ENCODE measurements at places on chromosomes 13 and 19.

DNA sequence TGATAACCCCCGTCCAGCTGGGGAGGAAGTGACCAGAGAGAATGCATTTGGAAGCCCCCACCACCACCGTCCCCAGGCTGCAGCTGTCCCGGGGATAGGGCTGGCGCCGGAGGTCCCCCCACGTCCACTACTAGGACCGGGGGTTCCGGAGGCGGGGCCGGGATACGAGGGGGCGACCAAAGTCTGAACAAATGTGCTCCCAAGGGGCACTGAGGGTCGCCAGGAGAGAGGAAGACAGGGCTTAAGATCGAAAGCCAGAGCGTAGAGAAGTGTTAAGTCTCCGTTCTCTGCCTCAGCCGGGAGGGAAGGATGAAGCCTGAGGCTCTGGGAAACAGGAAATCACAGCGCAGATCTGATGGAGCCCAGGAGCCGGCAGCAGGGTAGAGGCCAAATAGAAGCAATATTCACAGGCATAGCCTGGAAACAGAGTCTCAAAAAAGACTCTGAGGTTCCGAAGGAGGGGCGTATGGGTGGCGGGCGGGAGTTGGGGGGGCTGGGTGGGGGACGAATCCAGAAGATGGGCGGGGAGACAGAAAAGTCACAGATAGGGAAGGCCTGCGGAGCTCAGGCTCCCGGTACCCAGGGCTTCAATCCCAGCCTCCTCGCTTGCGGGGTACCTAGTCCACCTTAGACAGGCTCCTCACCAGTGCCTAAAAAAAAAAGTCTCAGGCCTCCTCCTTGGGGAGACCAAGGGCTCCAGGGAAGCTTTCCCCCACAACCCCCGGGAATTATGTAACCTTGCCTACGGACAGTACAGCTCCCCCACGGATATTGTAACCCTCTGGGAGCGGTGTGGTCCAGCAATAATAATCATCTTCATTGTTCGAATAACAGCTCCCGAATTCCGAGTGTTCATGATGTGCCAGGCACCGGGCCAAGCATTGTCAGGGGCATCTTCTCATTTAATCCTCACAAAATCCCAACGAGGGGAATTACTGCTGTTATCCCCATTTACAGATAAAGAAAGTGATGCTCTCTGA, 1.1 kb upstream of the ERF start:
- peak; percentile 41 for DNase-seq

DNA sequence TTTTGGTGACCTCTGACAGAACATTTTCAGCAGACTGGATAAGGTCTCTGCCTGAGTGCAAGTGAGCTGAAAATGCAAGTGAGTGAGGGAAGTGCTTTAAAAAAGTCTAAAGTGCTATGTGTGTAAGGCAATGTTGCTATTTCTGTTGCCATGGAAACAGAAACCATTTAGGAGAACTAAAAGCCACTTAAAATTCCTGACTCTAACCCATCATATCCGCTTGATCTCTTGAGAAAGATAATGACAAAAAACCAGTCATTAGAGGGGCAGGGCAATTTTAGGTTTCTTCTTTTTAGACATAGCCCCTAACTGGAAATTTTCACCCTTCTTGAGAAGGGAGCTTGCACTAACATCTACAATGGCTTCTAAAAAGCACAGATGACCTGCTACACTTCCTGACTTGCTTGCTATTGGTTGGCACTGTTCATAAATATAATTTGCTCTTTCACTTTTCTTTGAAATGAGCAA, at the start of gene CYSLTR2:
Gene CYSLTR2, plus strand, starts transcription at position 458 of the 468 bp plus-strand sequence. CDS start 52,889 bp downstream, outside the sequence.
- no peak for DNase-seq

GRCh38 chr19:46764817-46765291, 18.6 kb upstream of the STRN4 start:
- no peak for DNase-seq

- DNase-seq = no peak
These were observed 12.8 kb upstream of the DOCK9 start for GRCh38 chr13:98990701-98991100.

DNA sequence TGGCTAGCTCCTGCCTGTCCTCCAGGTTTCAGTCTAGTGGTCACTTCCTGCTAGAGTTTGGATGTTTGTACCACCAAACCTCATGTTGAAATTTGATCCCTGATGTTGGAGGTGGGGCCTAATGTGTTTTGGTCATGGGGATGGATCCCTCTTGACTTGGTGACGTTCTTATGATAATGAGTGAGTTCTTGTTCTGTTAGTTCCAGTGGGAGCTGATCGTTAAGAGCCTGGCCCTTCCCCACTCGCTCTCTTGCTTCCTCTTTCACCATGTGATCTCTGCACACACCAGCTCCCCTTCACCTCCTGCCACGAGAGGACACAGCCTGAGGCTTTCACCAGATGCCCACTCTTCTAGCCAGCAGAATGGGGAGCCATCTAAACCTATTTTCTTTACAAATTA, 86.8 kb upstream of the SCEL start:
- no peak for DNase-seq

GRCh38 chr13:98216135-98216565, 39.1 kb upstream of the RNF113B start:
- DNase-seq = peak; percentile 30

DNA sequence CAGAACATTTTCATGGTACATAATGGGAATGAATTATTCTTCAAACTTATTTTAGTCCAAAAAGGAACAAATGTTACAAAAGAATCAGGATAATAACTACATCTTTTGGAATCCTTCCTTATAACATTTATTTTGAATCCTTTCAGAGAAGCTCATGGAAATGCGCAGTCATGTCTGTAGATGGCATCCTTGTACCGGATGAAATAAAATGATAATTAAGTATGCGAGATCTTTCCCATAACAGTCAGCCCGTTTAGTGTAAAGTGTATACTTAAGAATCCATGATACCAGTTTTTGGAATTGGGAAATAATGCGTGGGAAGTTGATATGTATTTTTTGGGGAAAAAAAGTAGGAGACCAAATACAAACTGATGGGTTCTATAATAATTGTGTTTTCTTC, 418.8 kb downstream of the GPC5 start:
- DNase-seq = peak; percentile 45

GRCh38 chr19:8477889-8478288, 24.6 kb downstream of the PRAM1 start:
- no peak for DNase-seq

GRCh38 chr13:112956571-112957294, 12.3 kb upstream of the MCF2L start:
- DNase-seq = no peak

- no peak for DNase-seq
These were observed 29.0 kb upstream of the C13orf46 start for GRCh38 chr13:114002771-114003321.

GRCh38 chr13:49629196-49629938, 1.1 kb downstream of the ARL11 start:
- no peak for DNase-seq

GRCh38 chr13:66887088-66887487, 343.0 kb downstream of the PCDH9 start:
- DNase-seq = peak; percentile 83

DNA sequence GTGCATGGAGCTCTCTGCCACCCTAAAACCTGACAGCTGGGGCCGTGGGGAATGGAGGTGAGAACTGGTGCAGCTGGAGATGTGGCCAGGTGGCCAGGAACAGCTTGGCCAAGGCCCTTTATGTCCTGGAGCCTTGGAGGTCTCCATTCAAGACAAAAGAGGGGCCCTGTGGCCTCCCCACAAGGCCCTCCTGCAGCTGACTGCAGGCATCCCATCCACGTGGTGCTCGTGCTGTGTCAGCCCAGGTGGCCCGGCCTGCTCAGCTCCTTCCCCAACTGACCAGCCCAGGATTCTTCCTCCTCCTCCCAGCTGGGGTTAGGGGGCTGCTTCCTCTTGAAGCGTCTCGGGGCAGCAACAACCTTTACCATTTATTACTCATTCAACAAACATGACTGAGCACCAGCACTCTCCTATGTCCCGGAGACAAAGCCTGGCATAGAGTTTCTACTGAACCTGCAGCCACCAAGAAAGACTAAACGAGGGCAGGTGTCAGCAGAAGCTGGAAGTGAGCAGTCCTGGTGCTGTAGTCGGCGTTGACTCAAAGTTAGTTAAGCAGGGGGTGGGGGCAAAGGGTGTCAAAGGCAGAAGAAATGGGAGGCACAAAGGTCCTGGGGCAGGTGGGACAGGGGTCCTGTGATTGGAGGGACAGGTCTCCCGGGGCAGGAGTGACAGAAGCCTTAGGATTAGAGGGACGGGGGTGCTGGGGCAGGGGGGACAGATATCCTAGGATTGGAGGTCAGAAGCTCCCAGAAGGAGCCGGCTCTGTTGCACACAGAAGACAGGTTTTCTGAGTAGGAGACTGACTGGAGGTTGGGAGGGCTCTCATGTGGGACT, 23.3 kb upstream of the C13orf46 start:
- DNase-seq = no peak

DNA sequence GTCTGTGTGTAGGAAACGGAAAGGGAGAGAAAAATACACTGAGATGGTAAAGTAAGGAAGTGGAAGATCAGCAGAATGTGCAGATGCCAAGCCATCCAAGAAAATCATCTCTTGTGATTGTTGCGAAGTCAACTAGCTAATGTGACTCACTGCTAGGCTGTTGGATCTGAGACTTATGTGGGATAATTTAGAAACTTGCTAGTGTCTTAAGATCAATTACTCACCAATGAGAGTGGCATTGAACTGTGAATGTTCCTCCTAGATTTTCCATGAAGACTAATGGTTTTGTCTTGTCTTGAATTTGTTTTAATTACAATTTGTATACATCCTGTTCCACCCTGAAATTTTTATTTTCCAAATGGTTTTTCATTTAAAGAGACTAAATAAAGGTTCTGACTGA, 771.6 kb downstream of the EFNB2 start:
- no peak for DNase-seq

DNA sequence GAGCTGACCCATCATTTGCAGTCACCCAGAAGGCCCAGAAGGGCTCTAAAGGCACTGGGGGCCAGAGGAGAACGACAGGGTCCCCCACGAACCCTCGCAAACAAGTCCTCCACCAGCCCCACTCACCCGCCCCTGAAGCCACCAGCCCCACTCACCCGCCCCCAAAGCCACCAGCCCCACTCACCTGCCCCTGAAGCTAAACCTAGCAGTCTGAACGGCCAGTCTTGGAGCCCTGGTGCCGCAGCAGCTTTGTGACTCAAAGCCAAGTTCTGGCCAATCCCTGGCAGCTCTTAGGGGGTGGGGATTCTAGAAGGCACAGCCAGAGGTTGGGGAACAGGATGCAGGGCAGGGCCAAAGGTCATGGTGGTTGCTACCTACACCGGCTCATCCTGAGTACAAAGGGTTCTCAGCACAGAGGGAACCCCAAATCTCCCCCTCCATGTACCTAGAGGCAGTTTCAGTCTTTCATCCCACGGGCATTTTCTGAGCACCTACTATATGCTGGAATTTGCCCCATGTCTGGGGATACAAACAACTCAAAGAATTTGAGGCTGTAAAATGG, at the start of gene IQCN:
Gene IQCN, minus strand, starts transcription at position 234 of the 562 bp plus-strand sequence. CDS start 4,974 bp downstream, outside the sequence.
- DNase-seq = no peak

DNA sequence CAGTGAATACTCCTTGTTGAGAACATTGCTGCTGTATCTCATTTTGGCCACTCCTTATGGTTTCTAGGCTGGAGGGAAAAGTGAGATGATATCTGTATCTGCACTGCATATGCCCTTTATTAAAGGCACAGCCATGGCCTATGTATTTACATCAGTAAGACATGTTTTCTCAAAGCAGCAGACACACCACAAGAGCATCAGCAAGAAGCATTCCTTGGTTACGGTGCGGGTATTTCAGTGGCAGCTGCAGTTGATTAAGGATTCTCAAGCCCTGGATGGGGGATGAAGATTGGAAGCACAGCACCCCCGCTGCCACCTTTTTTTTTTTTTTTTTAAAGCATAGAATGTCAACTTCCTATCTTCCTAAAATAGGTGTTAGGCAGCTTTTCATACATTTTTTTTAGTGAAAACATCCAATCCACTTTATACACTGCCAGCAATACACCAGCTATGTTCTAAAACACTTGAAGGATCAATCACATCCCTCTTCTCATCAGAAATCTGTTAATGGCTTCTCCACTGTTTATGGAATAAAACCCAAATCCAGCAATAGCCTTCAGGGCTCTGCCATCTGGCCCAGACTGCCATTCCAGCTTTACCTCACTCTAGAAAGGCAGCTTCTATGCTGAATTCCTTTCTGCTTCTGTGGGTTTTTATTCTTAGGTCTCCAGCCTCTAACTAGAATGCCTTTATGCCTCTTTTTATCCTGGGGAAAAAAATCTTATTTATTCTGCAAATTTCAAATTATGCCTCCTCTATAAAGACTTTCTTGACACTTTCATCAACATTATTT, 331.0 kb downstream of the DNAJC15 start:
- DNase-seq = peak; percentile 16

- DNase-seq = peak; percentile 49
These were observed at the start of gene SHISA2 for GRCh38 chr13:26051657-26052311. Gene SHISA2, minus strand, starts transcription at chr13:26052016. Its CDS starts 1,041 bp downstream, at chr13:26050975.

DNA sequence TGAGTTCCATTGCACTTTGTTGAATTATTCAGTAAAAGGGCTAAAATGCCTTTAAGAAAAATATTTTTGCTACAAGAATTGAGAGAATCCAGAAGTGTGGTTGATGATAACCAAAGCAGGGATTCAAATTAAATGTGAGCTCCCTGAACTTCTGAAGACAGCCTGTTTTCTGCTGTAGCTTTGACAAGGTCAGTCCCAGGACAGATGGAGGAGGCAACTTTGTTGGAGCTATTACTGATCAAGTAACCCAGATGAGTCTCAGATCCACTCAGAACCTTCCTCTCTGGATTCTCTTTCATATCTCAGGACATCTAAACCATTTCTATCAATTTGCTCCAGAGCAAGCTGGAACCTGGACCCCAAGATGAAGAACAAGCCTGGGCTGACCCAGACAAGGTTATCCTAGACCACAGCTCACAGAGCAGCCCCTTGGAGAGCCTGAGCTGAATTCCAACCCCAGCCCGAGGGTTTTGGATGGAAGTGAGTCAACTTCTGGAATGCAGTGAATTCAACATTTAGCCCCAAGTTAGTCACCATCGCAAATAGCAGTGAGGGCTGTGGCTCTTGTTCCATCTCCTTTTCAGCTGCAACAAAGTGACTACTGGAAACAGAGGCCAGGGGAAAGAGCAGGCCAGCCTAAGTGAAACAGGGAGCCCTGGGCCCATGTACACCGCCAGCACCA, 137.8 kb upstream of the TSC22D1 start:
- no peak for DNase-seq

DNA sequence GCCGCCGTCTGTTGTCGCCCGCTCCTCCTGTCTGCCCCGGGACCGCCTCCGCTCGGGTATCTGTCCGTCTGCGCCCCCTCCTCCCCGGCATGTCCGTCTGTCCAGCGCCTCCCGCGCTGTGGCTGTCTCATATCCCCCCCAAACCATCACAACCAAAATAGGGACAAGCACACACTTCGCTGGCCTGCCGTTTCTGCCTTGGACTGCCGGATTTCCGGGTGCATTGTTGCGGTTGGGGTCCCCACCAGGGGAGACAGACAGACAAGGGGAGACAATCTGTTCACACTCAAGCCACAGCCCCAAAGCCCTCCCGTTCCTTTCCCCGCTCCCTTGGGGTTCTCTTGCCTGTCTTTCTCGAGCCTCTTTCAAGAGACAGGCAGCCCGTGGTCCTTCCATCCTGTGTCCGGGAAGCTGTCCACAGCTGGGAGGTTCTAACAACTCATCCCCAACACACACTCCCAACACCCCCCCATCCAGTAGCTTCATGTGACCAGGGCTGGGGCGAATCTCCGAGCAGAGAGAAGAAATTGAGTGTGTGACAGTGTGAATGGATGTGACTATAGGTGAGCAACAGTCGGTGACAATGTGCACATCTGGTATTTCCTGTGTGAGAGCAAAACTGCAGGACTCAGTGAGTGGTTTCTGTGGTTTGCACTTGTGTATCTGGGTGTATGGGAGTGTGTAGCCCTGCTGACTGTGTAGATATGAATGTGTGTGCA, 16.5 kb upstream of the FOSB start:
- no peak for DNase-seq

GRCh38 chr13:24217601-24218281, 57.2 kb downstream of the SPATA13 start:
- no peak for DNase-seq

GRCh38 chr13:37878921-37879320, 9.3 kb upstream of the TRPC4 start:
- no peak for DNase-seq
